ENCODE measurements at places on chromosomes 1 and 21. TPM values are rescaled to one million over a fixed set of nuclear protein-coding genes. Genes with fewer than 3 reads are reported as not detected.

DNA sequence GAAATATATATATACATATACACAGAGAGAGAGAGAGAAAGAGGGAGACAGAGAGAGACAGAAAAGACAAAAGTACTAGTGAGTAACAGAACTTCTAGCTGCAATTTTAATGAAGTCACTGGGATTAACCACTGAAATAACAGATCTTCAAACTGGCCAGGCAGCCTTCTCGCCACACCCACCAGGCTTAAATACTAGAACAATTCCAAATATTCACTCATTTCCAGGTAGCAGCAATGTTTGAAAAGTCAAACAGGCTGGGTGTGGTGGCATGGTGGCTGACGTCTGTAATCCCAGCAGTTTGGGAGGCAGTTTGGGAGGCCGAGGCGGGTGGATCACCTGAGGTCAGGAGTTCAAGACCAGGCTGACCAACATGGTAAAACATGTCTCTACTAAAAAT, 5.2 kb downstream of the PRDX1 start:
- no peak for DNase-seq
- H3K36me3 ChIP-seq, result peaks cover 2% of the 10 kb centered on the region
- H3K27ac ChIP-seq, result peak overlapping the region; percentile 34
- peaks cover 22% of the 10 kb centered on the region for H3K4me1 ChIP-seq
- no peaks in the 10 kb centered on the region for H3K27me3 ChIP-seq

DNA sequence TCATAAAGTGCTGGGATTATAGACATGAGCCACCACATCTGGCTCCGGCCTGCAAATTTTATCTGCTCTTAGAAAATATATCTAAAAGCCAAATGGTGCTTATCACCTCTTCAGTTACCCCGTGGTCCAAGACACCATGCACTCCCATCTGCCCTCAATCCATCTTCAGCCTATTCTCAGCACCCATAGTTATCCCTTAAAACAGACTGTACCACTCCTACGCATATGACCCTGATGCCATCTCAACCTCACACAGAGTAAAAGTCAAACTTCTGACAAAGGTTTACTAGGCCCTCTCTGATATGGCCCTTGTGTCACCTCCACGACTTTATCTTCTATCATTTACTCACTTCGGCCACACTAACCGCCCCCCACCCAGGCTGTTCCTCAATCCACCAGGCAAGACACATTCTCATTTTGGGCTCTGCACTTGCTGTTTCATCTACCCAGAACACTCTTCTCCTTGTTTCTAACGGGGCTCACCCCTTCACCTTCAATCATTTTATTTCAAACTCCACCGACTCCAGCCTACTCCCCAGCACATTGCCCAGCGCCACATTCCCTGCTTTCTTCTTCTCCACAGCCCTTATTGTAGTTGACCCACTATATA, 33.0 kb downstream of the USP48 start:
- H3K27me3 ChIP-seq, result no peaks in the 10 kb centered on the region
- H3K4me3 ChIP-seq, result no peak overlapping the region
- no peak for DNase-seq
- peaks cover 9% of the 10 kb centered on the region for H3K4me1 ChIP-seq

Gene TIMM17A
- total RNA-seq, result 36.8 TPM

- H3K4me1 ChIP-seq, result peaks cover 26% of the 10 kb centered on the region
- peaks cover 5% of the 10 kb centered on the region for H3K36me3 ChIP-seq
- peak overlapping the region; percentile 100 for H3K27ac ChIP-seq
- peak; percentile 21 for DNase-seq
Measured at GRCh38 chr1:198156111-198156744, 570 bp upstream of the NEK7 start.

DNA sequence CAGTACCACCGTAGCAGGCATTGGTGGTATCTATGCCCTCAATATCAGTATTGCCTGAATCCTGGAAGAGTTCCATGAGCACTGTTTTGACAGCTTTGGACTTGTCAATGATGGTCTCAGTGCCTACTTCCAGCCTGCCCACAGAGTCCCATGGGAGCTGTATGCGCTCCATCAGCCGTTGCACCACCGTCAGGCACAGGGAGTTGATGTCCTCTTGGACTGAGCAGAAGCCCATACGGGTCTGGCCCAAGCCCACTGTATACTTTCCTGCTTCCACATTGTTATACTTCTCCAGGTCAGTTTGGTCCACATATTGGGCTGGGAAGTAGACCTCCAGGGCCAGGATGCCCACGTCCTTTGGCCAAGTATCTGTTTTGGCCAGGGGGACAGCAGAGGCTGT, 4.5 kb downstream of the HMGCS2 start:
- DNase-seq, result no peak
- H3K4me1 ChIP-seq, result peaks cover 2% of the 10 kb centered on the region
- no peak overlapping the region for H3K27ac ChIP-seq
- no peak overlapping the region for H3K4me3 ChIP-seq
- H3K27me3 ChIP-seq, result peaks cover 37% of the 10 kb centered on the region
- no peaks in the 10 kb centered on the region for H3K36me3 ChIP-seq

- H3K27me3 ChIP-seq, result no peaks in the 10 kb centered on the region
- H3K4me1 ChIP-seq, result peaks cover 8% of the 10 kb centered on the region
- peaks cover 4% of the 10 kb centered on the region for H3K36me3 ChIP-seq
- no peak overlapping the region for H3K27ac ChIP-seq
- no peak overlapping the region for H3K4me3 ChIP-seq
Measured at GRCh38 chr1:43783096-43783670, 75.8 kb downstream of the ST3GAL3 start.

DNA sequence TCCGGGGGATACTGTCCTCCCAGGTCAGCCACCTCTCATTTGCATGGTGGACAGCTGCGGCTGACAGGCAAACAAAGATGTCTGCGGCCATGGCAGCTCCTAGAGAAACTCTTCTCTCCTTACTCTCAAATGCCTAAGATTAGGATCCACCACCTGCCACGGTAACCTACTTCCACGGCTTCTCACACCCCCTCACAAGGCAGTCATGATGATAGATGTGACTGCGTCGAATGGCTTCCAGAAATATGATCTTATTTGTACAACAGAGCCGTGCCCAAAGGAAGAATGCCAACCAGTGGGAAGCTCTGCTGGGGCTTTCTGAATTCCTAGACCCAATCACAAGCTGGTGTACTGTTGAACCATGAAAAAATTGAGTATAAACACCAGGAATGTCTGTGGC, 73.4 kb downstream of the BACE2 start:
- no peaks in the 10 kb centered on the region for H3K36me3 ChIP-seq
- DNase-seq, result no peak
- H3K27me3 ChIP-seq, result peaks cover 48% of the 10 kb centered on the region
- H3K27ac ChIP-seq, result no peak overlapping the region
- no peak overlapping the region for H3K4me3 ChIP-seq

GRCh38 chr21:17428484-17428869, 84.4 kb upstream of the CXADR start:
- no peak overlapping the region for H3K4me3 ChIP-seq
- H3K36me3 ChIP-seq, result no peaks in the 10 kb centered on the region
- H3K27me3 ChIP-seq, result peaks cover 13% of the 10 kb centered on the region
- no peaks in the 10 kb centered on the region for H3K4me1 ChIP-seq

DNA sequence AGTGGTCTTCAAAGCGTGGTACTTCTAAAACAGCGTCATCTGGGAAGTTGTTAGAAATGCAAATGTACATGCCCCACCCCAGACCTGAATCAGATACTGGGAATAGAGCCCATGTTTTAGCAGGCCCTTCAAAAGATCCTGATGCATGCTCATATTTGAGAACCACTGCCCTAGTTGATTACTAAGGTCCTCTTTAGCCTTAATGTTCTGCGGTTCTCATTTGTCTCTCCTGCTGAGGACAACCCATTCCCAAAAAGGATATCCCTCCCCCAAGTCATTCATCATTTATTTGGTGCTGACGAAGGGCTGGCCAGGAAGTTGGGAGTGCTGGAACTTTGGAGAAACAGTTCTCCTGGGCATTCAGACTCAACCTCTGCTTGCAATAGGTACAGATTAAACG, 92.4 kb upstream of the RALGPS2 start:
- no peaks in the 10 kb centered on the region for H3K36me3 ChIP-seq
- no peak overlapping the region for H3K4me3 ChIP-seq
- H3K27ac ChIP-seq, result no peak overlapping the region
- peaks cover 9% of the 10 kb centered on the region for H3K27me3 ChIP-seq
- no peak for DNase-seq

GRCh38 chr1:163875200-163875926, 553.6 kb downstream of the NUF2 start:
- H3K36me3 ChIP-seq, result no peaks in the 10 kb centered on the region
- H3K27ac ChIP-seq, result no peak overlapping the region
- no peak for DNase-seq
- no peaks in the 10 kb centered on the region for H3K27me3 ChIP-seq
- no peaks in the 10 kb centered on the region for H3K4me1 ChIP-seq
- no peak overlapping the region for H3K4me3 ChIP-seq

DNA sequence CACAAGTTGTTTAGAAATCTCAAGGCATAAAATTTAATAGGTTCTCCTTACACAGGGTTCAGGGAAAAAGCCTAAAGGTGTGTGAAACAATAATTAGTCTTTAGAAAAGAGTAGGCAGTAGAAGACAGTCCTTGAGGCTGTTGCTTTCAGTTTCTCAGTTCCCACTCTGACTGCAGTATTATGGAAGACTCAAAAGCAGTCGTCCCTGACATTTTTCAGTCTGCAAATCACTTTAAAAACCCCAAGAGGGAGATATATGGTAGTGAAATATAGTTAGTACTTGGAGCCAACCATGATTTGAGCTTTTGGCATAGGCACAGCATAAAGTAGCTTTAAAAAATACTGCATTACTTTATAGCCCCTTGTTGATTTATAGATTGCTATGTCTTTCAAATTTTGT, 299.7 kb downstream of the OLFM3 start:
- H3K27ac ChIP-seq, result no peak overlapping the region
- H3K4me3 ChIP-seq, result no peak overlapping the region
- H3K4me1 ChIP-seq, result no peaks in the 10 kb centered on the region
- H3K36me3 ChIP-seq, result no peaks in the 10 kb centered on the region

DNA sequence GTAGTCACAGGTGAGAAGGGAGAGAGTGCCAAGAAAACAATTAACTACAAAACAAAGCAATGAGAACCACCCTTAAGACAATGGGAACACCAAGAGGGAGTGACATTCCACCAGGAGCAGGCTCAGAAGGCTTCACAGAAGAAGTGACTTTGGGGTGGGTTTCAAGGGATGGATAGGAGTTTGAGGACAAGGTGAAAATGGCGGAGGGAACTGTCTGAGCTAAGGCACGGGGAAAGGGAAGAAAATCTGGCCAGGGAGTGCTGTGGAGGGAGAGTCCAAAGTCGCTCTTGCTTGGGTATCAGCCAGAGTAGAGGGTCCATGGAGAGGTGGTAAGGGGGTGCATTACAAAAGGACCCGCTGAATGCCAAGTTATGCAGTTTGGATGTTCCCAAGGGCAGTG, 87.3 kb downstream of the CAMK2N1 start:
- peaks cover 5% of the 10 kb centered on the region for H3K36me3 ChIP-seq
- peaks cover 4% of the 10 kb centered on the region for H3K4me1 ChIP-seq
- no peak overlapping the region for H3K27ac ChIP-seq
- H3K27me3 ChIP-seq, result peaks cover 52% of the 10 kb centered on the region

GRCh38 chr1:33626801-33627200, 154.4 kb downstream of the ZSCAN20 start:
- no peak for DNase-seq
- peak overlapping the region; percentile 25 for H3K4me3 ChIP-seq
- H3K36me3 ChIP-seq, result peaks cover 2% of the 10 kb centered on the region
- H3K4me1 ChIP-seq, result peaks cover 2% of the 10 kb centered on the region

Gene CFHR2
- total RNA-seq, result not detected

DNA sequence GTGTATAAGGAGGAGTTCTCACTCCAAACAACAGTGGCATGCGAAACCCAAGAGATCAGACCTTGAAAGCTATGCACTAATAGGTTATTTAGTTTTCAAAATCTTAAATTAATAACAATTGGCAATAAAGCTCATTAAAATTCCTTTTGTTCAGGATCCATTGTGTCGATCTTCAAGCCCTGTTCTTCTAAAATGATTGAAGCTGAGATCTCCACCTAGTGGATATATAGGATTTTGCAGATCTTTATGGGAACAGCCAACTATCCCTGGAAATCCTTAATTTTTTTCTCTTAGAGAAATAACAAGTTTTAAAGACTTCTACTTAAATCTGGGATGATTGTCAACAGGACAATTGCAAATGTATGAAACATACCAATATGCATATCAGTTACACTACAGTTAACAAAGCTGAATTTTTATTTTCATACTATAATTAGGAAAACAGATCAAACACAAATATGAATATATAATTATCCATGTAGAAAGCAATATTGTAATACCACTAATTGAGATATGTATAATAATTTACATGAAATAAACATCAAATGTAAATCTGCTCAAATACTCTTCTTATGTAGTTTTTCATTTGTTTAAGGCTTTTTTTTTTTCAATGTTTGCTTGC, 43.3 kb downstream of the LRRC53 start:
- no peak overlapping the region for H3K4me3 ChIP-seq
- no peaks in the 10 kb centered on the region for H3K36me3 ChIP-seq
- H3K27me3 ChIP-seq, result peaks cover 16% of the 10 kb centered on the region
- DNase-seq, result no peak
- peaks cover 2% of the 10 kb centered on the region for H3K4me1 ChIP-seq
- no peak overlapping the region for H3K27ac ChIP-seq

Gene SERPINC1
- total RNA-seq, result not detected

Gene TNFRSF4
- 127 TPM for total RNA-seq

DNA sequence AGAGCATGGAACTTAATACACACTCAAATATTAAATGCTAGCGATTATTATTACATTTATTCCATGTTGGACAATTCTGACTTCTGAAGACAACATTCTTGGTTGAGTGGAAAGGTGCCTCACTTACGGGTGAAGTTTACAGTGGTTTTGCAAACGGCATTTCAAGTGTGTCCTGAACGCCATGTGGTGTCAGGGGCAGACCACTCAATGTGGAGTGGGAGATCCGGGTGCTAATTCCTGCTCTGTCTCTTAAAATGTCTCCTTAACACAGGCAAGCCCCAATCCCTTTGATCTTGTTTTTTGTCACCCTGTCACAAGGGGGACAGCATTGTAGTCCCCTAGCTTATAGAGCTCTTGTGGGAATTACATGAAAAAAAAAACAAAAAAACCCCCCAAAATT, 5.6 kb upstream of the TDRD10 start:
- peaks cover 24% of the 10 kb centered on the region for H3K4me1 ChIP-seq
- H3K27me3 ChIP-seq, result peaks cover 24% of the 10 kb centered on the region
- peaks cover 7% of the 10 kb centered on the region for H3K36me3 ChIP-seq
- DNase-seq, result no peak
- H3K27ac ChIP-seq, result peak overlapping the region; percentile 53

Gene TRIM62
- total RNA-seq, result 32.7 TPM

Gene FAM163A
- 0.10 TPM for total RNA-seq

Gene CTSS
- 103 TPM for total RNA-seq

Gene KRTAP19-1
- not detected for total RNA-seq

Gene RORC
- total RNA-seq, result 38.4 TPM

Gene CD48
- 386 TPM for total RNA-seq
